Mesenteric fat pad (tissue), 1 donor: ENCODE measurements at places on chromosomes 2 and 18.

- no peak for DNase-seq
These were observed 39.9 kb downstream of the KIF1A start for GRCh38 chr2:240780023-240780700.

DNA sequence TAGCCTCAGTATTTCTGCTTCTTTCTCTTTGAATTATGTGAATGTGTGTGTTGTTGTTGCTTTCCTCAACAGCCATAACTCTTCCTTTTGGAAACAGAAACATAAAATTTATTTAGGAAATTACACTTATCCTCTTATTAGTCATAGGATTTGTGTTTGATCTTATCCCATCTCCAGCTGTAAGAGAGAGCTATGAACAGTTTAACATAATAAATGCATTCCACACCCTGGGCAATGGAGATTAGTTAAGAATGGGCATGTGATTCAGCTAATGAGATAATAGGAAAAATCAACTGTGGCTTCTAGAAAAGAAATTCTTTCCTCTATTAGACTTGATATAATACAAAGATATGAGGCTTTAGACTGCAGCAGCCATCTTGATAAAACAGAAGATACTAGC lies 55.0 kb downstream of the SCN7A start:
- DNase-seq, result no peak

DNA sequence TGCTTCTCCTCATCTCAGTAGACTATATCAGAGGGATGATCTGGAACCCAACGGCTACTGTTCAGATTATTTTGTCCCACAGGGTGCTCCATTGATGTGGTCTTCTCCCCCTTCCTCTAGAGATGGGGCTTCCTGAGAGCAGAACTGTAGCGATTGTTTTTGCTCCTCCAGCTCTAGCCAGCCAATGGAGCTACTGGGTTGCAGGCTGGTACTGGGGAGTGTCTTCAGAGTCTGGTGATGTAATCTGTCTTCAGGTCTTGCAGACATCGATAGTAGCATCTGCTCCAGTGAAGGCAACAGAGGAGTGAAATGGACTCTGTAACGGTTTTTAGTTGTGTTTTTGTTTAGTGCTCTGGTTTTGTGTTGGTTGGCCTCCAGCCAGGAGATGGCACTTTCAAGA lies 621.9 kb downstream of the RNF144A start:
- no peak for DNase-seq

- no peak for DNase-seq
These were observed 308.8 kb upstream of the FIGN start for GRCh38 chr2:164044622-164045021.

- DNase-seq, result no peak
These were observed 1.6 kb downstream of the KCNJ3 start for GRCh38 chr2:154700136-154700535.

DNA sequence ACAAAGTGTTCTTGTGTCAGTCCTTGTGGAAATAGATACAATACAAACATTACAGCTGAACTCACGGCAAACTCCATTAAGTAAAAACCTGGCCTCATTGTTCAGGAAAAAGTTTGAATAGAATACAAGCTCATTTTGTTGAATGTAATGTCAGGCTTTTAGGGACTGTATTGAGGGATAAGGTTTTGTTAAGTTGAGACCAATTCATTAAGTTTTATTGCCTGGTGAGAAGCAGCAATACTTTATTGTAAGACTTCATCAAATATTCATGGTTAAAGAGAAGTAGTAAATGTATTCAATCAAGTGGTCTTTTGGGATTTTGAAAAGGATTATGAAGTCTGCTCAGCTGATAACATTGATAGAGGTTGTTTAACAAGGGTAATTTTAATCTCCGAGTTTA lies 35.4 kb upstream of the METAP1D start:
- DNase-seq, result no peak

- no peak for DNase-seq
These were observed 76.2 kb upstream of the YWHAQ start for GRCh38 chr2:9707008-9707407.

DNA sequence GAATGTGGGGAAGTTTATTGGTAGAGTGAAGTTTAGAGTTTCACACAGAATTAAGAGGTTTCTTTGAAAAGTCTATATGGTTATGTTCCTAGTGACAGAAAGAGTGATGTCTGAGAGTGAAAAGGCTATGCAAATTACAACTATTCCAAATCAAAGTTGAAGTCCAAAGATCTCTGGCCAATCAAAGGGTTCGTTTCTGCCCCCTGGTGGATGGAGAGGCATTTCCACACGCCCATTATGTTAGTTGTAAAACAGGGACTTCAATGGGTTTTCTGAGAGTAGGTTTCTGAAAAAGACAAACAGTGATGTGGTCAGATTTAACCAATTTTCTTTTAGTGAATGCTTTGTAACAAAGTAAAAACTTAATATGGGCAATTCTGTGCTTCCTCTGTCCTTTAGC lies 441.5 kb upstream of the POU3F3 start:
- DNase-seq, result no peak

DNA sequence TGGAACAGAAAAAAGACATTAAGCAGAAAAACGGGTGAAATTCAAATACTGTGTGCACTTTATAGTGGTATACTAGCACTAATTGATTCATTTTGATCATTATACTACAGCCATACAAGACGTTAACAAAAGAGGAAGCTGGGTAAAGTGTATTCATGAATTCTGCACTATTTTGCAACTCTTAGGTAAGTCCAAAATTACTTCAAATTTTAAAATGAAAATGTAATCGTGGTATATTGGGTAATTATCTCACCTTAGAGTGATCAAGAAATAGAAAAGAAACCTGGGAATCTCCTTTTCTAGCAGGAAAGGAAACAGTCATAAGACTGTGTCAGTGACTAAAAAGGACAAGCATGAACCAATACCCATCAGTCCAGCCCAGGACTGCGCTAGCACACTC lies 5.4 kb downstream of the TGFBRAP1 start:
- DNase-seq, result no peak

GRCh38 chr2:162232671-162233070 lies 10.6 kb downstream of the FAP start:
- DNase-seq, result no peak

- no peak for DNase-seq
These were observed 58.9 kb downstream of the ATP8B1 start for GRCh38 chr18:57744211-57744694.

GRCh38 chr2:97651114-97651513 lies 5.3 kb downstream of the COX5B start:
- DNase-seq, result no peak

DNA sequence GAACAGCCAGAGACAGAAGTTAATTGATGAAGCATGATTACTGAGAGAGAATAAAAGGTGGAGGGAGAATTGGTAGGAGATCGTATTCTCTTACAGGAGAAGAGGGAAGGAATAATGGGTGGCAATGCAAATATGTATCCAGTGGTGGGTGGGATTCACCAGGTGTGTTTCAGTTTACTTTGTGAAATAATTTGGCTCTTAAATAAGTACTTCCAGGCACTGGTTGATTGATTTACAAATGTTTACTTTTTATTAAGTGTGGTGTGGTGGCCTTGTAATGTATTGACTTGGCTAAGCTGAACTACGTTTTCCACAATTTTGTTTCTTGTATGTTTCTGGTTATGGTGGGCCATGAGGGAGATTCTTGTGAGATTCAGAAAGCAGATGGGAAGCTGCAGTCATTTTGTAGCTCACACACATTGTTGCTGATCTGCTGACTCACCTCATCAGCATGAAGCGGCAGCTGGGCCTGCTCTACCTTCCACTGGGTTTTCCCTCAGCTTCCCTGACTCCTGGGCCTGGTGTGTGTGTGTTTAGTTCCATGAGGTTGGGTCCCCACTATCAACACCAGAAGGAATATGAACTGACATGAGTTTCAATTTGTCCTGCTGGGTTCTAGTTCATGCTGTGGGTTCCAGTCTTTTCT lies 32.6 kb downstream of the MYL12B start:
- no peak for DNase-seq

DNA sequence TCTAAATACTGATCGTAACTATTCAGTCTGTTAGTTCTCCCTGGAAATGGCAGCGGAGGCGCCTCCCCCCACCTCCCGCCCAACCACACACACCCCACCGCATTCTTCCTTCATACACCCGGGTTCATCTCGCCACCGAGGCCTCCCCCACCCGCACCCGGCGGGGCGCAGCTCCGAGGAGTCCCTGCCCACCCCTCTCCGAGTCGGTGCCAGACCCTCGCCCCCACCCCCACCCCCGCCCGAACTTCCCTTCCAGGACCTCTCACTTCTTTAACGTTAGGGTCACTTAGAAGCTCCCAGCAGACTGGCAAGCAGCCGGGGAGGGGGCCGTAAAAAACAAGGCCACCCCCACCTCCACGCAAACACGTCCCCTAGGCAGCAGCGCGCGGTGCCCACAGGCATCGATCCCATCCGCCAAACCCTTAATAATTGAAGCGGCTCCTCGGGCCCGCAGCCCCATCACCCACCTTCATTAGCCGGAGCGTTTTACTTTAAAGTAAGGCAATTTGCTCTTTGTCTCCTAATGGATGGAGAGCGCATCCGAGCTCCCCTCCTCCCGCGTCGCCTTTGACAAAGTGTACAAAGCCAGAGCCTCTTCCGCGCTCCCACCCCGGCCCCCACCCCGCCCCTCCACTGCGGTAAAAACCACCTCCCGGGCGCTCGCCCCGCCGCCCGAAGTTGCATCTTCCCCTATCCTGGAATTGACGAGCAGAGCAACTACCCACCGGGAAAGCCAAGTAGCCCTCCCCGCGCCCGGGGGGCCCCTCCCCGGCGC lies 624 bp downstream of the ZNF516 start:
- no peak for DNase-seq

DNA sequence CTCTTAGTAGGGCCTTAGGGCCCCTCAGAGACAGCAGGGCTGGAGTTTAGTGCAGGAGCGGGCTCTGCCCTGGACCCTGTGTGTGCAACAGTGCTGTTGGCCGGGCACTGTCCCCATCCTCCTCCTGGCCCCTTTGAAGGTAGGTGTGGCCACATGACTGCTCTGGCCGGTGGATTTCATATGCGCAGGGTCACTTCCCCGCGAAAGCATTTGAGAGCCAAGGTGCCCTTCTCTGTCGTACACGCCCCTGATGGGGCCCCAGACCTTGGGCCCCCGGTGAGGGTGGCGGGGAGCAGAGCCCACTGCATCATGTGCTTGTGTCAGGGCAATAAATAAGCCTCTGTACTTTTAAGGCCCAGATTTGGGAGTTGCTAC lies 15.5 kb downstream of the TMEM177 start:
- no peak for DNase-seq

DNA sequence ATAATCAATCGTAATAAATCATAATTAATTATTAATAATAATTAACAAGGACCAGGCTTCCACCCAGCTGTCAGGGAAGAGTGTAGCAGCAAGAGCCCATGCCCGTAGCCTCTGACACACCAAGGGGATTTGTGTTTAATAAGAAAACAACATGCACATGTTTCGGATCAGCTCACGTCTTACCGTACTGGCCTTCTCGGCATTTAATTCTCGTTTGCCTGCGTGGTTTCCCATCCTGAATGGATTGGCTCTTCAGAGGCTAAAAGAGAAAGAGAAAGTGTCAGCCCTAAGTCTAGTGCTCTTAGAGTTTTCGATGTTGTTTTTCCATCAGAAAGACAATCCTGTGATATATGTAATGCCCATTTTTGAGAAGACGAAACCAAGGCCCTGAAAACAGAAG lies 27.6 kb downstream of the MBP start:
- no peak for DNase-seq

DNA sequence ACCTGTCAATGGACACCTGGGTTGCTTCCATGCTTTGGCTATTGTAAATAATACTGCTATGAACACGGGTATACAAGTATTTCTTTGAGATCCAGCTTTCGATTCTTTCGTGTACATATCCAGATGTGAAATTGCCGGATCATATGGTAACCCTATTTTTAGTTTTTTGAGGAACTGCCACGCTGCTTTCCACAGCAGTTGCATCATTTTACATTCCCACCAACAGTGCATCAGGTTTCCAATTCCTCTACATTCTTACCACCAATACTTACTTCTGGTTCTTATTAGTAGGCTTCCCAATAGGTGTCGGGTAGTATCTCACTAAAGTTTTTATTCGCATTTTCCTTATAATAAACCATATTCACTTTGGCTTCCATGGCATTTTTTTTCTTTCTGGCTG lies 69.6 kb downstream of the PID1 start:
- DNase-seq, result no peak

- no peak for DNase-seq
These were observed 322.9 kb downstream of the GALR1 start for GRCh38 chr18:77572537-77572936.

DNA sequence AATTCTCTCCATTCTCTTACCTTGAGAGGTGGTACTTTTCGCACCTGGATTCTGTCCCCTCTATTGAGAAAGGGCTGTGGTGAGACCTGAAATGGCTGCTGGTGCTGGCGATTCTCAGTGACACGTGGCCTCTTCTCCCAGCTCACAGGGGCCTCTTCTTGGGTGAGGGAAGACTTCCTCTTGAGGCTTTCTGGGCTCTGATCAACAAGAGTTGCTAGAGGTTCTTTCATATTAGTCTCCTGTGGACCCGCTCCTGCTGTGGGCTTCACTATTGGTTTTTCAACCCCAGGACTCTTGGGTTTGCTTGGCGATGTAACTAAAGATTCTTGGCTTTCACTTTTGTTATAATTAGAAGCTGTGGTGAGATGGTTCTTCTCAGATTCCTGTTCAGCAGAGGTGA lies 76.3 kb upstream of the DTNB start:
- DNase-seq, result no peak

DNA sequence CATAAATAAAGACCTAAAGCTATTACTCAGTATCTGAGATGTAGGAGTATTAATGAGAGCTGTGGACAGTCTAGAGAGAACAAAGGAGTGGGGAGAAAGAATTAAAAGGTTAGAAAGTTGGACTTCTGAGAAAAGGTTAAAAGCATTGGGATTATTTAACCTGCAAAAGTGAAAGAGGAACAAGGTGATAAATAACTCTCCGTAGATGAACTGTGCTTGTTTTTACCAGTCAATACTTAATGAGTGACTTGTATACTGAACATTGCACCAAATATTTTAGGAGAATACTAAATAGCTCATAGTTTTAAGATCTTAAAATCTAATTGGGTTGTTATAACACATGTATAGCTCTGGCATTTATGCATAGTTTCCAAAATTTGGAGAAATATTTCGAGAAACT lies 137.5 kb downstream of the GPD2 start:
- no peak for DNase-seq

- DNase-seq, result peak; percentile 8
These were observed 43.0 kb downstream of the SLC4A3 start for GRCh38 chr2:219670386-219670785.

GRCh38 chr2:161115605-161116380 lies 44.4 kb upstream of the TANK start:
- no peak for DNase-seq
